ENCODE measurements at places on chromosomes 7 and 10. TPM values are rescaled to one million over a fixed set of nuclear protein-coding genes. Genes with fewer than 3 reads are reported as not detected.
A peak's percentile ranks its signal among the peaks of the same experiment; 100 is the strongest.

DNA sequence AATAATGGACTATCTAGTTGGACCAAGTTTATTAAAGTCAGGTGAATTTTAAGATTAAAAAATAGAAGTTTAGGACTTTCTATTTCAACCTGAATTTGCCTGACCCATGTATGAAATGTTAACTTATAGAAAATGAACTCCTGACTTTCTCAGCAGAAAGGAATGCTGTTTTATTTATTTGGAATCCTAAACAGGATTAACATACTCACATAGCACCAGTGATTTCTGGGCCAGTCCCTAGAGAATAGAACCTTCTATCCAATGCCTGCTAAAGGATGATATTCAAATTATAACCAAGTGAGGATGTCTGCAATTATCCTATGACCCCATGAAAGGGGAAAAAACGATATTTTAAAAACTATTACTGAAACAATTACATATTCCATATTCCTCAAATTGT is 148.8 kb downstream of the CHRM2 start:
- no peak for DNase-seq
- no peaks in the 10 kb centered on the region for H3K4me1 ChIP-seq
- H3K36me3 ChIP-seq, result no peaks in the 10 kb centered on the region
- no peak overlapping the region for H3K4me3 ChIP-seq
- H3K27me3 ChIP-seq, result no peaks in the 10 kb centered on the region
- H3K27ac ChIP-seq, result no peak overlapping the region

Gene NYAP1
- 0.95 TPM for total RNA-seq

- no peak for DNase-seq
- peak overlapping the region; percentile 42 for H3K27ac ChIP-seq
- no peaks in the 10 kb centered on the region for H3K27me3 ChIP-seq
- peaks cover 39% of the 10 kb centered on the region for H3K4me1 ChIP-seq
Measured at GRCh38 chr10:30056281-30056680, 3.1 kb downstream of the JCAD start.

- H3K36me3 ChIP-seq, result no peaks in the 10 kb centered on the region
- H3K4me3 ChIP-seq, result no peak overlapping the region
- no peaks in the 10 kb centered on the region for H3K4me1 ChIP-seq
- H3K27ac ChIP-seq, result no peak overlapping the region
Measured at GRCh38 chr10:17430647-17431355, 23.6 kb downstream of the ST8SIA6 start.

Gene ADCYAP1R1
- total RNA-seq, result 1.4 TPM

Gene GRM3
- not detected for total RNA-seq

- no peaks in the 10 kb centered on the region for H3K27me3 ChIP-seq
- no peaks in the 10 kb centered on the region for H3K4me1 ChIP-seq
- no peak overlapping the region for H3K27ac ChIP-seq
- DNase-seq, result no peak
- H3K4me3 ChIP-seq, result no peak overlapping the region
- H3K36me3 ChIP-seq, result peaks cover 43% of the 10 kb centered on the region
Measured at GRCh38 chr7:67309764-67310549, 313.3 kb downstream of the TYW1 start.

DNA sequence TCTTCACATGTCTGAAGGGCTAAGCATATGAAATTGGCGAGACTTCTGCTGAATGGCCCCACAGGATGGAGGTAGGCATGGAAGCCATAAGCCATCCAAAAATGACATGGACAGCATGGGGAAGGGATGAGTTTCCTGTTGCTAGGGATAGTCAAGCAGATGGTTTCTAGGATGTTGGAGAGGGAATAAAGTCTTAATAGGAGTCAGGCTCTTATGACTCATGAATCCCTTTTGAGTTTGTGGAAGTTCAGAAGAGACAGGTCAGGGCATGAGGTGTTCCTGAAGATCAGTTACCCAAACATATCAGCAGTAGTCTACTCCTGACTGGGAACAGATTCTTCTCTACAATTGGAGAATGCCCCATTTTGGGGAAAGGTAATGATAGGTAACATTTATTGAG is 243.9 kb downstream of the REEP3 start:
- H3K4me3 ChIP-seq, result no peak overlapping the region
- H3K4me1 ChIP-seq, result peaks cover 17% of the 10 kb centered on the region
- H3K27me3 ChIP-seq, result no peaks in the 10 kb centered on the region
- H3K27ac ChIP-seq, result no peak overlapping the region

DNA sequence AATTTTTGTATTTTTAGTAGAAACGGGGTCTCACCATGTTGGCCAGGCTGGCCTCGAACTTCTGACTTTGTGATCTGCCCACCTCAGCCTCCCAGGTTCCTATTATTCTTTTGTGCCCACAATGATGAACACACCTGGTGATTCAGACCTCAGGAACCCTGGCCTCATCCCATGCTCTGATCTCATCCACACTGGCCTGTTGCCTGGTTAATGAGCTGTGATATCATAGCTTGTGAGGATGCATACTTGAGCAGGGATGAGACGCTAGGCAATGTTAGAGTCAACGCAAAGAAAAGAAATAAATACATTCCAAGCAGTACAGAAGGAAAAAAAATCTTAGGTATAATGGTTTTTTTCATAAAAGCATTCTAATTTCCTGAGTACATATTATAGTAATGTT is 82.4 kb upstream of the RNF32 start:
- no peaks in the 10 kb centered on the region for H3K4me1 ChIP-seq
- no peaks in the 10 kb centered on the region for H3K36me3 ChIP-seq
- no peaks in the 10 kb centered on the region for H3K27me3 ChIP-seq
- no peak overlapping the region for H3K4me3 ChIP-seq
- H3K27ac ChIP-seq, result no peak overlapping the region

- no peak overlapping the region for H3K4me3 ChIP-seq
- no peak for DNase-seq
- H3K4me1 ChIP-seq, result no peaks in the 10 kb centered on the region
- no peaks in the 10 kb centered on the region for H3K36me3 ChIP-seq
Measured at GRCh38 chr7:112930787-112931186, 140.6 kb upstream of the TMEM168 start.

- H3K4me1 ChIP-seq, result no peaks in the 10 kb centered on the region
- no peaks in the 10 kb centered on the region for H3K27me3 ChIP-seq
- no peak overlapping the region for H3K27ac ChIP-seq
- DNase-seq, result no peak
- H3K36me3 ChIP-seq, result no peaks in the 10 kb centered on the region
Measured at GRCh38 chr7:28890137-28890536, 68.0 kb downstream of the TRIL start.

DNA sequence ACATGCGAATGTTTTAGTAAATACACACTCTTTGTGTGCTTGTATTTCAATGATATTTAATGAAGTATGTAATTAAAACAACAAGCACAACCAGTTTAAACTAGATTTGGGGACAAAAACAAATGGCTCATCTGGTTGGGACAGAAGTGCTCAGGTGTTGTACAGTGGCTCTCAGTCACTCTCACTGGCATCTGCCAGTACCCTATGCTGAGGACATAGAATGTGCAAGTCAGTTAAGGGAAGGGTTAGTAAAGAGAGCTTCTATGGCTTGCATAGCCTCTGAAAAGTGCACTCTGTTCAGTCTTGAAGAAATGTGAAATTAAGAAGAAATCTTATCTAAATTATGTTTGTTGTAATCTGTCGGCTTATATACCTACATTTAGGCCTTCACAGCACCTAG is 183.0 kb downstream of the LRRC4 start:
- no peak for DNase-seq
- no peaks in the 10 kb centered on the region for H3K36me3 ChIP-seq
- no peaks in the 10 kb centered on the region for H3K27me3 ChIP-seq
- no peak overlapping the region for H3K4me3 ChIP-seq
- H3K4me1 ChIP-seq, result peaks cover 11% of the 10 kb centered on the region

- peaks cover 29% of the 10 kb centered on the region for H3K4me1 ChIP-seq
- H3K36me3 ChIP-seq, result no peaks in the 10 kb centered on the region
- no peak overlapping the region for H3K4me3 ChIP-seq
- no peak for DNase-seq
- no peak overlapping the region for H3K27ac ChIP-seq
Measured at GRCh38 chr7:22579961-22580360, 80.0 kb upstream of the STEAP1B start.

DNA sequence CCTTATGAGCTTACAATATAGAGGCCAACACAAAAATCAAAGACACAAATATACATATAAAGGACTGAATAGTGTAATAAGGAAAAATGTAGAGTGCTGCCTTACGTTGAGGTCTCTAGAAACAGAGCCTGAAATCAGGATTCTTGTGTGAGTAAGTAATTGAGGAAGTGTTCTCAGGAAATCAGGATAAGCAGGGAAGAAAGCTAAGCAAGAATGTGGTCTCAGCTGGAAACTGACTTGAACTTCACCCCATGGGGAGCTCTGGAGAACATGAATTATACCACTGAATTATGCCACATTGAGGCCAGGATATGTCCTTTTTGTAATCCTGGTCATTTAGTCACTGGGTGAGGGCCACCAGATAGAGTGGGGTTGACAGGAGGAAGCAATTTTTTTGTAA is 191.9 kb downstream of the ETV1 start:
- H3K4me1 ChIP-seq, result no peaks in the 10 kb centered on the region
- DNase-seq, result no peak
- no peaks in the 10 kb centered on the region for H3K27me3 ChIP-seq
- H3K4me3 ChIP-seq, result no peak overlapping the region
- no peaks in the 10 kb centered on the region for H3K36me3 ChIP-seq
- H3K27ac ChIP-seq, result no peak overlapping the region

GRCh38 chr7:45564485-45564884 is 9.7 kb upstream of the ADCY1 start:
- no peaks in the 10 kb centered on the region for H3K27me3 ChIP-seq
- no peak for DNase-seq
- H3K36me3 ChIP-seq, result no peaks in the 10 kb centered on the region
- H3K27ac ChIP-seq, result no peak overlapping the region
- no peak overlapping the region for H3K4me3 ChIP-seq
- H3K4me1 ChIP-seq, result no peaks in the 10 kb centered on the region

DNA sequence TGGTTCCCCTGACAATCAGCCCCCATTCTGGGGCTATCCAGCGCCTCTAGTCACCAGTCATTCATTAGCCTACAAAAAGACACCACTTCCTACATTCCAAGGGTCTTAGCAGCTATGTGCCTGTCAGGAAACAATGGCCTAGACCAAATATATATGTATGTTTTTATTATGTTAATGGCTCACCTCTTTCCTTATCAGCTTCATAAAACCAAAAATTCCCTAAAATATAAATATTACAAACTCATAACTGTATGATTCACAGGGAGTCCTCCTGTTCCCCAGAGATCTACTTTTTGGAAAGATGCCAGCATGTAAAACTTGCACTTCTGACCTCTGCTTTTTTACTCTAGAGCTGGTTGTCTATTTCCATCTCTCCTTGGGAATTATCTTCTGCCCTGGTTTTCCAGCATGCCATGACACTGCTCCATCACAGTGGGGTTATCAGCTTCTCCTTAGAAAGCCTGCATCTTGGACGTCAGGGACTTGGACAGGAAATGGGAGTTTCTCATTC is 79.2 kb downstream of the ABCA13 start:
- no peaks in the 10 kb centered on the region for H3K36me3 ChIP-seq
- no peaks in the 10 kb centered on the region for H3K27me3 ChIP-seq
- H3K4me1 ChIP-seq, result peaks cover 5% of the 10 kb centered on the region
- no peak overlapping the region for H3K4me3 ChIP-seq

Gene GNAT3
- total RNA-seq, result not detected

DNA sequence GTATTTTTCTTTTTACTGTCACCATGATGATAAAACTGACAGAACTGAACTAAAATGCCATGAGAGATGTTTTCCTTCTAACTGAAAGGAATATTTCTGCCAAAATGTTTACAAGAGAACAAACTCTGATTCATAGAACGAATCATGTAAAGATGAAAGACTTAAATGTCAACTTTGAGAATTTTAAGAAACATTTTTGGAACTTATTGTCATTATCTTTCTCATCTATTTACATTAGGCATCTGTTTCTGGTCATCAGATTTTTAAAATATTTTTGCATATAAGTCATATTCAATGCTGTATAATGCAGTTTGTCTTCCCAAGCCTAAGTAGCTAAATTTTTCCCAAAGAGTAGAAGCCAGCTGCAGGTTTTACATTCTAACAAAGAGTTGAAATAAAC is 358.5 kb downstream of the TFEC start:
- no peaks in the 10 kb centered on the region for H3K27me3 ChIP-seq
- no peak for DNase-seq
- no peak overlapping the region for H3K4me3 ChIP-seq

DNA sequence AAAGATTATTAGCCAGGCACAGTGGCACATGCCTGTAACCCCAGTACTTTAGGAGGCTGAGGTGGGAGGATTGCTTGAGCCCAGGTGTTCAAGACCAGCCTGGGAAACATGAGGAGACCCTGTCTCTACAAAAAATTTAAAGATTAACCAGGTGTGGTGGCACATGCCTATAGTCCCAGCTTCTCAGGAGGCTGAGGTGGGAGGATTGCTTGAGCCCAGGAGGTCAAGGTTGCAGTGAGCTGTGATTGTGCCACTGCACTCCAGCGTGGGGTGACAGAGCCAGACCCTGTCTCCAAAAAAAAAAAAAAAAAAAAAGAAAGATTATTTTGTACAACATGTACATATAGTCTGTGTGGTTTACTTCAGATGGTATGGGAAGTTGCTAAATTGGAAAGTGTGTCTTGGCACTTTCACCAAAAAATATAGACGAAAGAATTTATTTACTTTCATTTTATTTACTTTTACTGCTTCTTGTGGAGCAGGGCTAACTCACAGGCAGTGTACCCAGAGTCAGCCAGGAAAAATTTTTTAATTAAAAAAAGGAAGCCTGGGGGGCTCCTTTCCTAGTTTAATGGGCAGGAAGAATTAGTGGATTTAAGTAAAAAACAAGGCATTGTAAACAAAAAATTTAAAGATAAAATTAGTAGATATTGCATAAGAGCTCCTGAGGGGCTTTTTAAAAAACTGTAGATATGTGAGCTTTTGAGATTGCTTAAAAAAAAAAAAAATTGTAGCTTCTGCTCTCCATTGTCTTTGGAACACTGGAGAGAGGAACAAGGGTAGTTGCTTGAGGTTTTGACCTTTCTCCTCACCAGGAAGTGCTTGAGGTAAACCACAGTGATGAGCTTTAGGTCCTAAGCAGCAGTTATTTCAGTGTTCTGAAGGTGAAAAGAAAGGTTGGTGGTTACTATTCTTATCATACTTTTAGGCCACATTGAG is 44.6 kb upstream of the VDAC2 start:
- H3K4me3 ChIP-seq, result no peak overlapping the region
- H3K27me3 ChIP-seq, result no peaks in the 10 kb centered on the region
- H3K36me3 ChIP-seq, result peaks cover 9% of the 10 kb centered on the region
- H3K4me1 ChIP-seq, result peaks cover 16% of the 10 kb centered on the region

GRCh38 chr7:124575176-124575575 is 190.4 kb downstream of the GPR37 start:
- H3K27ac ChIP-seq, result no peak overlapping the region
- H3K4me3 ChIP-seq, result no peak overlapping the region
- no peak for DNase-seq
- no peaks in the 10 kb centered on the region for H3K27me3 ChIP-seq

Measured in thoracic aorta (tissue), 2 donors.